ENCODE measurements at places on chromosomes 6 and 20. TPM values are rescaled to one million over a fixed set of nuclear protein-coding genes. Genes with fewer than 3 reads are reported as not detected.
A peak's percentile ranks its signal among the peaks of the same experiment; 100 is the strongest.

GRCh38 chr6:31878222-31878621 lies 575 bp downstream of the SLC44A4 start:
- no peaks in the 10 kb centered on the region for H3K27me3 ChIP-seq
- H3K36me3 ChIP-seq = peaks cover 42% of the 10 kb centered on the region
- H3K27ac ChIP-seq = no peak overlapping the region
- DNase-seq = no peak
- H3K4me1 ChIP-seq = peaks cover 6% of the 10 kb centered on the region

DNA sequence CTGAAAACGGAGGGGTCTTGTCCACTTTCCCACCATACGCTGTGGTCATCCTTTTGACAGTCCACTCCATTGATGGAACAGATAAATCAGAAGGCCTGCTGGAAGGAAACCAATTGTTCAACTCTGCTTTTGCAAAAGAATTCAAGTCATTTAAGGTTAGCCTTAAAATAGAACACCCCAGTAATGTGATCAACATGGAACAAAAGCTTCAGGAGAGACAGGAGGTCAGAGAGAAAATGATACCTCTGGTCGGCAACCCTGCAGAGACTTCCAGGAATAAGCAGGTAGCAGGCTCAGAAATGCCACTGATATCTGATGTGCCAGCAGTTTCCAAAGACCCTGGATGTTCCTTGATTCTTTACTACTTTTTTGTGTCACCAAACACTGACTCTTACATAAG lies 39.6 kb upstream of the SHLD1 start:
- H3K27me3 ChIP-seq = no peaks in the 10 kb centered on the region
- no peaks in the 10 kb centered on the region for H3K36me3 ChIP-seq
- H3K27ac ChIP-seq = peak overlapping the region; percentile 63
- peaks cover 17% of the 10 kb centered on the region for H3K4me1 ChIP-seq
- DNase-seq = no peak

GRCh38 chr6:15628499-15629131 lies 34.2 kb downstream of the DTNBP1 start:
- peak overlapping the region; percentile 84 for H3K27ac ChIP-seq
- no peaks in the 10 kb centered on the region for H3K36me3 ChIP-seq
- no peaks in the 10 kb centered on the region for H3K27me3 ChIP-seq

- H3K27ac ChIP-seq = no peak overlapping the region
- H3K4me1 ChIP-seq = no peaks in the 10 kb centered on the region
- H3K27me3 ChIP-seq = peaks cover 14% of the 10 kb centered on the region
- DNase-seq = no peak
- no peaks in the 10 kb centered on the region for H3K36me3 ChIP-seq
These were observed 56.8 kb downstream of the EYA2 start for GRCh38 chr20:46951405-46951804.

Gene RUNX2
- 36.7 TPM for total RNA-seq

DNA sequence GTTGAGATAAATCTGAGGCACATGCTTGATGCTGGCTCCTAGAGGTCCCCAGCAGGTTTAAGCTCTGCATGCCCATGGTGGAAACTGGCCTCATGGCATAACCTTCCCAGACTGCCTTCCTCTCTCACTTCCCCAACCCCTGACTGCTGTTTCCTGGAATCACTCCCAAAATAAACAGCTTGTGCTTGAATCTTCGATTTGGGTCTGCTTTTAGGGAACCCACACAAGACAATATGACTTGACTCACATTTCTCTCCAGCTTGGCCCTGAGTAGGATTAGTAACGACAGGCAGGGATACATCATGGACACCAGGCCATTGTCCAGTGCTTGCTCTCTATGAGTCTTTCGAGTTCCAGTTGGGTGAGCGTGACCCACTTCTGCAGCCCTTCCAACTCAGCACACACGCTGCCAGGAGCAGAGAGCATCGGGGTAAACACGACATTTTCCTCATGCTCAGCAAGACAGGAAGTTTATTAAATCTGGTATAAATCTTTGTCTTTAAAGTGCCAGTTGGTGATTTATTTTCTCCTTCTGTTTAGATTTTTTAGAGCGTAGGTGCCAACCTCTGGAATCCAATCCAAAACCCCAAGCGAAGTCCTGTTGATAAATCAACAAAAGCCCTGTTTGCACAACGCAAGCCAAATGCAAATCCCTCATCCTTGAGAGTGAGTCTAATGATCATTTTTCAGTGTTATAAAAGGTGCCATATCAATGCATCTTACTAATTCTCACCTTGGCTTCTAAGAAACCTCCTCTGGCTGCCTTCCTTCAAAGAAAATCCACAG lies 135.0 kb downstream of the FOXA2 start:
- no peaks in the 10 kb centered on the region for H3K27me3 ChIP-seq
- H3K36me3 ChIP-seq = no peaks in the 10 kb centered on the region
- H3K4me1 ChIP-seq = no peaks in the 10 kb centered on the region
- no peak overlapping the region for H3K4me3 ChIP-seq

Gene TFAP2D
- total RNA-seq = not detected

DNA sequence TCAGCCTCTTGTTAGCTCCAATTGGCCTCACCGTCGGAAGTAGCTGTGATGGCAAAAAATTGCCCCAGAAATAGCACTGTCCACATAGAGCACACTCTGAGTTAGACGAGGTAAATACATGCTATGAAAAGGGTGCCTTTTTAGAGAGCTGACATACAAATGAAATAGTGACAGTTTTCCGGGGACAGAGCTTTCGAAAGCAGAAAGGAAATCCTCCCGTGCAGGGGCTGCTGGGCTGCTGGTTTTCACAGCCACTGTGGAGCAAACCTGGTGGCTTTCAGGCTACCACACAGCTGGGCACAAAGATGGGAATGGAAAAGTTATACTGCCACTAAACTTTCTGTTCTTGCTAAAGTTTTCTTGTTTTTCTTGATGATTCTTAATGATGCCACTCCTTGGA lies 8.3 kb downstream of the SLPI start:
- H3K27ac ChIP-seq = no peak overlapping the region
- H3K36me3 ChIP-seq = no peaks in the 10 kb centered on the region
- DNase-seq = no peak
- no peaks in the 10 kb centered on the region for H3K4me1 ChIP-seq
- no peak overlapping the region for H3K4me3 ChIP-seq
